NCI-H69 (cell line): ENCODE measurements at places on chromosomes 5 and 9.

GRCh38 chr5:81019748-81020147 is 59.6 kb downstream of the RASGRF2 start:
- DNase-seq = no peak

DNA sequence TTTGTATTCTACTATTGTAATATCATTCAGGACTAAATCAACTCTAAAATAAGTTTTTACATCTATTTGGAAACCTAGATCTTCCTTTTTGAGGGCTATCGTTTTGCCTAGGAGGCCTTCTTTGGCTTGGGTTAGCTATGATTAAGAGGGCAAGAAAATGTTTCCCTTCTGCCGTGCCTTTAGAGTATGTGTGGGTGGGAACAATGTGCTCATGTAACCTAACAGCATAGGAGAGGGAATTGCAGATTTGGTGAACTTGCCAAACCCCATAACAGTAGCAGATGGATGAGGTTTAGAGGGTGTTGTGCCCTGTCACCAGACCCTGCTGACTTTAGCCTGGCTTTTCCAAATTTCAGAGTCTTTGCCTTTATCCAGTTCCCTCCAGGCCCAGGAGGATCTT is 339.0 kb downstream of the ADGRV1 start:
- no peak for DNase-seq

- peak; percentile 28 for DNase-seq
Observed at GRCh38 chr5:16750445-16750844, 133.6 kb upstream of the RETREG1 start.

DNA sequence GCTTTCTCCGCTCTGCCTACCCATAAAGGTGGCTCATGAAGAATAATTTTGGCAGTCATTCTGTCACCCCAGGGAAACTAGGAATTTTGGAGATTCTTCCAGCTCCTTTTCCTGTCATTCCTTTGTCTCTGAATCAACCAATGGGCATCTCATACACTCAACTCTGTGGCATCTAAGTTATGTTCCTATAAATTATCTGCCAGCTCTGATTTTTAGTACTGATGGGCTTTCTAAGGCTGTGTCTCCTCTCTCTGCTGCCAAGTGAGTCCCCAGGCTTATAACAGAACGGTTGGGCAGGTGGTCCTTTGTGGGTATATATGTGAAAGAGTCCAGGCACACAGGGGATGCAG is 226.8 kb downstream of the NMUR2 start:
- no peak for DNase-seq
